Ascending aorta (tissue), 2 donors: ENCODE measurements at places on chromosomes 13 and 19.

- DNase-seq: no peak
Observed at GRCh38 chr13:20099319-20099718, 61.5 kb downstream of the GJA3 start.

- no peak for DNase-seq
Observed at GRCh38 chr19:6947745-6948144, 60.4 kb downstream of the ADGRE1 start.

DNA sequence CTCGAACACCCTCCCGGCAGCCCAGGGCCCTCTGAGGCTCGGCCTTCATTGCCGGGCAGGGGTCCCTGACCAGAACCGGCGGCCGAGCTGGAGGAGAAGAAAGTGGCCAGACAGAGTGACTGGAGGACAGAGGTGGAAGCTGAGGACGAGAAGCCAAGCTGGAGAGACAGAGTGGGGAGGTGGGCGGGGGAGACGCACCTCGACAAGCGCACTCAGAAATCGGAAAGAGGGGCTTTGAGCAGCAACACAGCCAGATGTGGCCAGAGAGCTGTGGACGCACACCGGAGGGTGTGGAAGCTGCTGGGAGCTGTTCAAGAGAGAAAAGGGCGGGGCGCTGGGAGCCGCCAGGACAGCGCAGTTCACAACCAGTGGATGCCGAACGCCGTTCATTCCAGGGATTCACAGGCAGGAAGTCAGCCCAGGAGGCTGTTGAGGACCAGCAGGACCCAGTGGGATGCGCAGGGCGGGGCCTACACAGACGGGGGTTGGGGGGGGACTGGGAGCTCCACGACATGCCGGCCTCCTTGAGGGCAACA, 28.2 kb upstream of the C13orf46 start:
- DNase-seq: no peak

DNA sequence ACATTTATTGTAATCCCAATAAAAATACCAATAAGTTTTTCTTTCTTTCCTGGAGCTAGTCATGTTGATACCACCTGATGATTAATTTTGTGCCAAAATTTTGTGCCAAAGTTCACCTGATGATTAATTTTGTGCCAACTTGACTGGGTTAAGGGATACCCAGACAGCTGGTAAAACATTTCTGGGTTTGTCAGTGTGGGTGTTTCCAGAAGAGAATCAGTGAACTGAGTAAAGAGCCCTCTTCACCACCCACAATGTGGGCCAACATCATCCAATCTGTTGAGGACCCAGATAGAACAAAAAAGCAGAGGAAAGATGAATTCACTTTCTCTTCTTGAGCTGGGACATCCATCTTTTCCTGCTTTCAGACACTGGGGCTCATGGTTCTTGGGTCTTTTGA, 292.9 kb downstream of the LMO7 start:
- DNase-seq: no peak

GRCh38 chr19:34336781-34337271, 28.2 kb upstream of the GPI start:
- no peak for DNase-seq

GRCh38 chr19:32415246-32415645, 9.7 kb downstream of the DPY19L3 start:
- DNase-seq: no peak

DNA sequence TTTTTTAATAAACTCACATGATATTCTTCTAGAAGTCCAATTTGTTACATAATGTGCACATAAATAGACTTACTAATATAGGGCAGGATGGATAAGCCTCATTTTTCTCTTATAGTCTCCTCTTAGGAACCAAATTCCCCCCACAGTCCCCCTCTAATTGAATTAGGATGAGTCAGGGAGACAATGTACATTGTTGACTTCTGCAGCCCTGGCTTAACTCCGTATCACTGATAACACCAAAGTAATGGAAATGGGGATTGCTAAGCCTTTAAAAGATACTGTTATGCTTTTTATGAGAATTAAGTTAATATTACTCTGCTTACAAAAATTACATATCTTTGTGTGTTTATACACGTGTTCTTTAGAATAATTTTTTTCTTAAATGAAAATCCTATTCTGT, 5.1 kb upstream of the PCDH9 start:
- DNase-seq: no peak

GRCh38 chr13:28582892-28583240, 76.1 kb upstream of the POMP start:
- DNase-seq: no peak

DNA sequence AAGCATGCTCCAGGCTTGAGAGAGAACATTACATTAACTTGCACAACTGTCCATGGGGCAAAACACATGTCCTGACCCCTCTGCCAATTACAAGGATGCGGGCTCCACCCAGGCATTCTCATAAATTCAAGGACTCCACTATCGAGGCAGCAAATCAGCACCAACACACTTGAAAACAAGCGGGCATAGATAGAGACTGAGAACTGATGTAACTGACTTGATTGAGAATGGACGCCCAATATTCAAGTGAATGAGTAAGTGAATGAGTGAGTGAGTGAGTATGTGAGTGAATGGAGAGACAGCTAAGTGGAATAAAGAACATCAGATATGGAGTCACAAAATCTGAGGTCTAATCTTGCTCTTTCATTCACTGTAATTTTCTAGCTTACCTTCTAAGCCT, 75.0 kb upstream of the VSTM2B start:
- DNase-seq: no peak

GRCh38 chr13:97136418-97136817, 85.7 kb upstream of the MBNL2 start:
- no peak for DNase-seq

DNA sequence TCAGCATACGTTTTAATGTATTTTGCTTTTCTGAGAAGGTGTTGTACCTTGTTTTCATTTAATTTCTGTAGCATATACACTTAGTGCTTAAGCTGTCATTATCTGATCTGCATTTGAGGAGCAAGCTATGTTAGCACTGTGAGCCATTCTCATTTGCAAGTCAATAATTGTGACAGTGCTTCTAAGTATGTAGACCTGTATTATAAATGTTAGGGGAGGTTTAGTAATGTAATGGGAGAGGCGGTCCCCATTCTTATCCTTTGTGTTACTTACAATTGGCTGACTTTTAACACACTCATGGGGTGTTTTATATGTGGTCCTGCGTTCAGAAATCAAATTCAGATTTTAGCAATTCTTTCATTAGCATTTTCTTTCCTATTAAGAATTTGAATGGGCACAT, 90.2 kb downstream of the GPC6 start:
- no peak for DNase-seq

DNA sequence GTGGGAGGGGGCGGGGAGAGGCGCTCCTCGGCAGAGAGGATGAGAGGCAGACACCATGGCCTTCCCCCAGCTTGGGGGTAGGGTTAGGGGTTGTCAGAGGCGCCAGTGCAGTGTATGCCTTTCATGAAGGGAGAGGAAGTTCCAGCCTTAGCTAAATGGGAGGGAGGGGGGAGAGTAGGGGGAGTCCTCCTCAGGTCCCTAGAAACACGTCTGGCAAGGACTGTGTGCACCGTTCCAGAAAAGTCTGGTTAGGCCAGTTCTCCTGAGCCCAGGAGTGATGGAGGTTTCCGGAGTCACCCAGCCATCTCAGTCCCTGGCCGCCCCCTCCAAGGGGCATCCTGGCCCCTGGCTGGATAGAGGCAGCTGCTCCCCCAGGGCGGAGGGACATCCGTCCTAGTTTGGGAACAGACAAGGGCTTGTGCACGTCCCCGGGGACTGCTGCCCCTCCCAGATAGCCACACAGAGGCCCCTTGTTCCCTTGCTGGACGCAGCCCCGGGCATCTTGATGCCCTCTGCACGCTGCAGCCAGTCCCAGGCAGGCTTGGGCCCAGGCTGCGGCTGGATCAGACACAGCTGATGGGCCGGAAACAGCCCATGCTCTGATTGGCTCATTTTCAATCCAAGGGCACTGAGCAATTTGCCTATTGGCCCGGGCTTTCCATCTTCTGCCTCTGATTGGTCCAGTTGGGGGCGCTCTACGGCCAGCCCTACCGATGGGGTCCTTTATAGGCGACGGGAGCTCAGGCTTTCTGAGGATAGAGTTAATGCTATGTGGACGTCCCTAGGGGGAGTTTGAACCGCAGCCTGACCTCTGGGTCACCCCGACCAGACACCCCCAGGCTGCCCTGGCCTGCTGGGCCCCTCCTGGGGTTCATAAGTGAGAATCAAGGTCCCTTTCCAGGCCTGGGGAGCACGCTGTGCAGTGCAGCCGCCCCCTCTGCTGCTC, 3.8 kb downstream of the S1PR2 start:
- DNase-seq: peak; percentile 68

- no peak for DNase-seq
Observed at GRCh38 chr13:48151363-48152161, 56.7 kb upstream of the MED4 start.
